Mammary epithelial cell (primary cell): ENCODE measurements at places on chromosomes 16 and 17. TPM values are rescaled to one million over a fixed set of nuclear protein-coding genes. Genes with fewer than 3 reads are reported as not detected.

The RSL1D1 gene
- polyA plus RNA-seq: 114 TPM

The DUSP3 gene
- polyA plus RNA-seq: 30.4 TPM

The FOXN1 gene
- not detected for polyA plus RNA-seq

The FKBP10 gene
- 99.6 TPM for polyA plus RNA-seq

The FOXK2 gene
- 36.6 TPM for polyA plus RNA-seq

The IL17C gene
- 0.06 TPM for polyA plus RNA-seq

The KRTAP4-9 gene
- not detected for polyA plus RNA-seq

The EME2 gene
- 7.0 TPM for polyA plus RNA-seq

The HES7 gene
- polyA plus RNA-seq: 0.34 TPM

The PRRT2 gene
- 0.07 TPM for polyA plus RNA-seq

The TLCD3A gene
- 62.5 TPM for polyA plus RNA-seq

The CIBAR2 gene
- polyA plus RNA-seq: not detected

The MYH13 gene
- polyA plus RNA-seq: not detected

The CACNA1H gene
- polyA plus RNA-seq: 0.01 TPM

The PITPNC1 gene
- 31.7 TPM for polyA plus RNA-seq

The PRR35 gene
- polyA plus RNA-seq: not detected

The VMO1 gene
- 0.20 TPM for polyA plus RNA-seq

The GNGT2 gene
- polyA plus RNA-seq: not detected

The LPCAT2 gene
- polyA plus RNA-seq: 32.4 TPM

The TBC1D3 gene
- not detected for polyA plus RNA-seq

The CTRL gene
- 0.46 TPM for polyA plus RNA-seq

The DRG2 gene
- 38.4 TPM for polyA plus RNA-seq

The ADGRG3 gene
- polyA plus RNA-seq: not detected

The C16orf46 gene
- 0.42 TPM for polyA plus RNA-seq

The KCNH6 gene
- not detected for polyA plus RNA-seq

The TMEM114 gene
- not detected for polyA plus RNA-seq

The ARL4D gene
- 43.2 TPM for polyA plus RNA-seq

The PGAP6 gene
- polyA plus RNA-seq: 73.2 TPM

The KRT16 gene
- 659 TPM for polyA plus RNA-seq

The NEUROD2 gene
- polyA plus RNA-seq: not detected

The CCDC40 gene
- polyA plus RNA-seq: 0.82 TPM

The C16orf74 gene
- 81.5 TPM for polyA plus RNA-seq

The FZD2 gene
- polyA plus RNA-seq: 4.5 TPM

The RPS2 gene
- polyA plus RNA-seq: 3,984 TPM

The OSGIN1 gene
- polyA plus RNA-seq: 4.2 TPM

The DRC3 gene
- polyA plus RNA-seq: 0.67 TPM

The FAM222B gene
- polyA plus RNA-seq: 25.3 TPM

The SLC12A3 gene
- 0.02 TPM for polyA plus RNA-seq

The CCL16 gene
- polyA plus RNA-seq: not detected

The TRIM37 gene
- polyA plus RNA-seq: 15.1 TPM

The PTRH2 gene
- polyA plus RNA-seq: 76.2 TPM

The RNF157 gene
- 0.07 TPM for polyA plus RNA-seq

The POLR3K gene
- polyA plus RNA-seq: 37.7 TPM

The MIS12 gene
- polyA plus RNA-seq: 9.4 TPM

The CARHSP1 gene
- 64.3 TPM for polyA plus RNA-seq
